ENCODE measurements at places on chromosomes 2 and 18.

- DNase-seq = no peak
These were observed 559 bp downstream of the MYL12A start for GRCh38 chr18:3248062-3248657.

DNA sequence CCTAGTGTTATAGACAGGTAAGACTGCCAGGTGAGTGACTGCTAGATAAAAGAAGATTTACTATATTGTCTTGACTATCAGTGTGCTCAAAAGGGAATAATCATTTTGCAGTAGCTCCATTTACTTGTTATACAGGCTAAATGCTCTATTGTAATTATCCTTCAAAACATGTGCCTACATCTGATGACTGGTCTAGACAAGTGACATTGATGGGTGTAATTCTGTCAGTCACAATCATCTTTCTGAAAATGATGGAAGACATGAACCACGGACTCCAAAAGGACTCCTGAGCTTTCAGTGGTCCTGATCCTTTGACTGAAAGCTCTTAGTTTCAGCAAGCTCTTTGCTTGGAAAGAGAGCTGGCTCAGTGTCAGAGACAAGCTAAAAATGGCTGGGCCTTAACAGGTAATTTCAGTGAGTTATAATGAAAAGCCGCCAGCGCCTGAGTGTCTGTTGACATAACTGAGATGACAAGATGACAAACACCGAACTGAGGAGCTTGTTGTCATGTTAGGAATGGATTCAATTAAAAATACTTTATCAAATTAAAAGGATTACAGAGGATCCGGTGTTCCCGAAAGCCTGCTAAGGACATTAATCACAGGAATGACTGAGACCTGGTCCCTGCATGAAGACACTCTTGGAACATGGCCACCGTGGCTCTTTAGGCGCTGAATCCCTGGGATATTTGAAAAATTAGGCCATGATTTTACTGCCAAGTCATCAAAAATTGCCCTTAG lies 141.7 kb downstream of the CMPK2 start:
- no peak for DNase-seq

GRCh38 chr2:236402033-236402790 lies 138.0 kb upstream of the ASB18 start:
- DNase-seq = no peak

GRCh38 chr2:69660637-69661036 lies 17.1 kb upstream of the AAK1 start:
- DNase-seq = no peak

DNA sequence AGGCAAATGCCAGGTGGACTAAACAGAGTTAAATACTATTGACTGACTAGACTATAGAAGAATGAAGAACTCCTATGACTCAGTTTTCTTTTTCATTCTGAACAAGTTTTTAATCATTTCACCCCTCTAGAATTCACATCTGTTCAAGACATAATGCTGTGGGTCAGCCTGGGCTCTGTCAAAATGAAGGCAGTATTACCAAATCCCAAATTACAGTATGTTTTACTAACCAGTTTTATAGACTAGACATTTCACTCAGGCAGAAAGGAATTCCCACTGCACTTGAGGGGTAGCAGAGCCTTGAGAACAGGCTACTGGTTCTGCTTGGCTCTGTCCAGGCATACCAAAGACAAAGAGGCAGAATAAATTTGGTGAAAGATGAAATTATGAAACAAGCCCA lies 511.7 kb downstream of the EPHA4 start:
- DNase-seq = no peak

GRCh38 chr2:142989273-142990204 lies 112.1 kb downstream of the KYNU start:
- no peak for DNase-seq

DNA sequence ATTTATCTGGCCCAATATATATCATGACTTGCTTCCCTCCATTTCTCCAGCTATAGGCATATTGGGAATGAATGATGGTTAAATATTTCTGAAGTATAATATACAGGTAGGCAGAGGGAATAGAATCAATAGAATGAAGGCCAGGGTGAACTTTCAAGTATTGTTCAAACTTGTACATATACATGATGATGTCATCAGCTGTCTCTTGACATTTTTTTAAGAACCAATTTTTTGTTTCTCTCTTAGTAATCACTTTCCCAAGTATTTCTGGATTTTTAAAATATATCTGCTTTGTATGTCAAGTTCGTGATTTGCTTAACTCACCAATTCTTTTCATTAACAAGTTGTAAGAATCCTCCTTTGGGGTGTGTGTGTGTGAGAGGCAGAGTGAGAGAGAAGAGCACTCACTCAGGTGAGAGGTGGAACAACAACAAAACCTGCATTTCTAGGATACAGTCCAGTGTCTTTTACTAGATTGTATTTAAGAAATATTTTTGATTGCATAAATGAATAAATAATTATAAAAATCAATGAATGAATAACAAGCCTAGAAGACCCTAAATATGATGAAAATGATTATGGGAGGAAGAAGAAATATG lies 1239.1 kb downstream of the LRP1B start:
- no peak for DNase-seq

GRCh38 chr2:28407976-28408690 lies 15.5 kb downstream of the FOSL2 start:
- DNase-seq = no peak

- no peak for DNase-seq
These were observed 132.6 kb downstream of the SEPTIN10 start for GRCh38 chr2:109481196-109481555.

DNA sequence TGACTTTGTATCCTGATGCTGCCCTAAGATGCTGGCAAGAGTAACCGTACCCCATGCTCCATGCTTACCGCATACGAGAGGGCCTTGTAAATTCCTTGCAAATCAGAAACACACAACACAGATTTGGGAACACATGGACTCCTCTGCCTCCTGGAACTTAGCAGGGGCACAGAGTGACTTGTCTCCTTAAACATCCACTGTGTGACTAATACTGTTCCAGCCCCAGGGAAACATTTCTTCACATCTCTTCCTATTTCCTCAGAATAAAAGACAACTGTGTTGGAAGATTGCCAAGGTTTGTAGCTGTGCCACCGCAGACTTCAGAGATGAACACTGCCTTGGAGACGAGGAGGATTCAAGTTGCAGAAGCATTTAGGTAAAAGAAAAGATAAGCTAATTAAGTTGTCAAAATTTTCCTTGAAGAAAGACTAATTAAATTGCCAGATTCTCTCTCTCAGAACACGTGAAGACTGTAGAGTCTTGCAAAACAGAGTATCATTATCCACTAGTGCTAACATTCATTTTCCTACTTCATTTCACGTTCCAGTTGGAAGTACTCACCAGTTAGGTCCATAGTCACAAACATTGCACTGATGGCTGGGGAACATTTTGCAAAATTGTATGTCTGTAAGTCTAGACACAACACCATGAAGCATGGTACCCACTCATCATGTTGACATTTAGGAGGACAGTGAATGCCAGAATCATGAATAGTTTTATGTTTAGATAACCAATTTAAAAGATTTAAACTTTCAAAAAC lies 188.8 kb downstream of the TSN start:
- DNase-seq = no peak

- no peak for DNase-seq
These were observed 121.9 kb upstream of the MSTN start for GRCh38 chr2:190184460-190184859.

GRCh38 chr2:35871672-35872071 lies 483.9 kb upstream of the CRIM1 start:
- no peak for DNase-seq

DNA sequence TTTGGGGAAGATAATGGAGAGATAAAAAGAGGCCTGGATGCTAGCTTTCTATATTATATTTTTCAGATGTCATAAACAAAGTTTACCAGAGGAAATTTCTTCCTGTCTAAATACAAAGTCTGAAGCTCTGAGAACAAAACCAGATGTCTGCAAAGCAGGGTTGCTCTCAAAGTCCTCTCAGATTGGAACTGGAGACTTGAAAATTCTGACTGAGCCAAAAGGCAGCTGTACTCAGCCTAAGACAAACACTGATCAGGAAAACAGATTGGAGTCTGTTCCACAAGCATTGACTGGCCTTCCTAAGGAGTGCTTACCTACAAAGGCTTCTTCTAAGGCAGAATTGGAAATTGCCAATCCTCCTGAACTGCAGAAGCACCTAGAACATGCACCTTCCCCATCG lies 25.1 kb downstream of the KDM3A start:
- no peak for DNase-seq

- DNase-seq = no peak
These were observed 42.5 kb downstream of the GPC1 start for GRCh38 chr2:240477916-240478315.

DNA sequence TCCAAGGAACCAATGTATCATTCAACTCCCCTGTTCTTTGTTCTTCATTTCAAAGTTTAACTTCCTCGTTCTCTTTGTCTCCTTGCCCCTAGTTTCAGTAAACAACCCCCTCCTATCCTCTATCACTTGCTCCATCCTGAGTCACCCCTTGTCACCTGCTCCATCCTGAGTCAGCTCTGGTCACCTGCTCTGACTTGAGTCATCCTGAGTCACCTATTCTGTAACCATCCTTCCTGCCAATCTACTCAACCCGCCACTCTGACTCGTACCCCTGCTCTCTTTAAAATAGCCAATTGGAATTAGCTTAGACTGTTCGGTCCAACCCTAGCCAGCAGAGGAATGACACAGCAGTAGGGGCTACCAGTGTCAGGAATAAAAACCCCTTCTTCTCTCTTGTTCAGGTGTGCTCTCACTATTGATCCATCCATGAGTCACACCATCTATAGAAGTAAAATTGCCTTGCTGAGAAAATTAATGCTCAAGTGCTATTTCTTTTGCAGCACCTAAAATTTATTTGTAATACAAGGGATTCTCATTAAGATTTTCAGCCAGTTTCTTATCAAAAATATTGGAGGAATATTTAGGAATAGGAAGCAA lies 326.8 kb downstream of the AKAIN1 start:
- no peak for DNase-seq

GRCh38 chr2:208542465-208543041 lies 136.0 kb downstream of the PTH2R start:
- DNase-seq = no peak

GRCh38 chr18:29588446-29589100 lies 1411.6 kb upstream of the CDH2 start:
- DNase-seq = no peak

- no peak for DNase-seq
These were observed 2.3 kb downstream of the IL18R1 start for GRCh38 chr2:102357937-102358336.

DNA sequence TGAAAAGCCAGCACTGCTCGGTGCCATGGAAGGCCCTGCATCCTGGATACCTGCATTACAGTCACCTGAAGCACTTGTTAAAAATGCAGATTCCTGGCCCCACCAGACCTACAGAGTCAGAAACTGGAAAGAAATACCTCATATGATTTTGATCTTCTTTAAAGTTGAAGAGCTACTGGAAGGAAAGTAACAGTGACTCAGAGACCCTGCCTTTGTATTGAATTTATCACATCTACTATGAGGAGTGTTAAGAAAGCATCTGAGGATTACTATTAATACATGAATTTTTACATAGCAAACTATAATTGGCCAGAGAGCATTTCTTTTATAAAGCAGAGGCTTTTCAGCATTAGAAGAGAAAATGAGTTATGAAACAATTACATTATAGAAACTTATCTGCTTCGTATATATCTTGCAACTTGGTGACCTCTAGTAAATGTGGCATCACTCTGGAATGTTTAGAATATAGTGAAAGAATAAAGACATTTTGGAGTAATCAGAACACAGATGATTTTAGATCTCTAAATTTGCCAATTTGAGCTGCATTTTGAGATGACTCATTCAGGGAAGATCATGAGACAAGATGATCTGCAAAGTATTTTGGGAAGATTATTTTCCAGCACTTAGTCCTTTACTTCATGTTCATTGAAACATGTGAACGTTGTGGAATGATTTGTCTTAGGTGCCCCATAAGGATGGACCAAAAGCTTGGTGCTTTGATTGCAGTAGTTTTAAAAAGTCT lies 12.2 kb downstream of the PTPRM start:
- no peak for DNase-seq

DNA sequence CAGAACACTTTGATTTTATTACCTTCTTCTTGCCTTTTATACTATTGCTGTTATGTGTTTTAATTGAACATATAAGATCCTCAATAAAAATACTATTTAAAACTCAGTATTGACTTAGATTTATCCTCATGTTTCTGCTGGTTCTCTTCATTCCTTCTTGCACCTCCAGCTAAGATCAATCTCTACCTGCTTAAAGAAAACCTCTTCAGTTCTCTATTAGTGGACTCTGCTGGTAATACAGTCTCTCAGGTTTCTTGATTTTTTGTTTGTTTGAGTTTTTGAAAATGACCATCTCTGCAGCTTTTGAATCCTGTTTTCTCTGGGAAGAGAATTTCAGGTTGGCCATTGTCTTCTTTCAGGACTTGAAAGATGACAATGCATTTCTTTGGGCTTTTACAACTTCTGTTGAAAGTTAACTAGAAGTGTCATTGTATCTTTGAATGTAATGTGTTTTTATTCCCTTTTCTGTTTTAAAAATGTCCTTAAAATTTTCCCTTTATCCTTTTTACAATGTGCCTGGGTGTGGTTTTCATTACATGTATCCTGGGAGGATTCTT lies 29.8 kb upstream of the TMEM131 start:
- no peak for DNase-seq

GRCh38 chr2:210460322-210461227 lies 16.0 kb downstream of the LANCL1 start:
- DNase-seq = no peak

GRCh38 chr2:101710471-101711318 lies 13.2 kb downstream of the MAP4K4 start:
- no peak for DNase-seq

DNA sequence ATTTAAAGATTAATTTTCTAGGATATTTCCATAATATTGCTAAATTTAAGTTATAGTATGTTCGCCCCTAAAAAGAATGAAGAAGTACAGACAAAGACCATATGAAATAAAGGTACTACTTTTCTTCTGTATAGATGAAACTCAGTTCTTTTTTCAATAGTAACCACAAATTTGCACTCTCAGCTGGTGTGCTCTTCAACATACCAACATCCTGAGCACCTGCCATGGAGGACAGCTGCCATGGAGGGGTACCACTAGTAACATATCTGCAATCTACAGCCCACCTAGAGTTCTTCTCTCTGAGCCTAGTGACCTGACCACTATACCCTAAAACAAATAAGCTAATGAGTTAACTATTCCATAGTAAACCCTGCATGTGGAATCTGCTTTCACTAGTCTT lies 36.8 kb upstream of the ERCC3 start:
- no peak for DNase-seq

DNA sequence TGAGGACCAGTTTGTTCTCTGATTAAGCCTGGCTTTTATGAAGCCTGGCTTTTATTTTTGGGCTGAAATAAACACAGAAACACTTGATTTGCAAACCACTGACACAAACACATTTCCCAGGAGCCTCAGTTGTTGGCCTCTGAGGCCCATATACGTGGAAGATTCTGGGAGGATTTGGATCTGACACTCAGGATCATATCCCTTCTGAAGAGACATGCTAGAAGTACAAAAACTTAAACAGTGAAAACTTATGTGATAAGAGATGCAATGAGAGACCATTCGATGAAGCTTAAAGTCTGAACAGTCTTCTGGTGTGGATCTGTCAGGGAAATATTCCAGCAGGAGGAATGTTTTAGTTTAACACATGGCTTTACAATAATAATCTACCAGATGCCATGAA lies 33.0 kb downstream of the MYT1L start:
- DNase-seq = no peak

- DNase-seq = no peak
These were observed 380.4 kb downstream of the TNS1 start for GRCh38 chr2:217622205-217623060.

All from stimulated activated CD8-positive, alpha-beta memory T cell treated with anti-CD3 and anti-CD28 coated beads, Interleukin-12 subunit alpha, Interleukin-12 subunit beta, amount 100 ng/mL, for 1 hour (primary cell).